Retina (tissue), 1 donor: ENCODE measurements at places on chromosomes 1 and 21.

GRCh38 chr1:58975888-58976287, 192.0 kb upstream of the JUN start:
- DNase-seq, result no peak

- no peak for DNase-seq
Observed at GRCh38 chr1:37055631-37056030, 21.3 kb upstream of the GRIK3 start.

- DNase-seq, result no peak
Observed at GRCh38 chr1:236491469-236492136, 32.2 kb upstream of the LGALS8 start.

GRCh38 chr1:66350001-66350547, 183.9 kb upstream of the SGIP1 start:
- no peak for DNase-seq

GRCh38 chr1:205192287-205192686, 19.2 kb downstream of the DSTYK start:
- DNase-seq, result no peak

DNA sequence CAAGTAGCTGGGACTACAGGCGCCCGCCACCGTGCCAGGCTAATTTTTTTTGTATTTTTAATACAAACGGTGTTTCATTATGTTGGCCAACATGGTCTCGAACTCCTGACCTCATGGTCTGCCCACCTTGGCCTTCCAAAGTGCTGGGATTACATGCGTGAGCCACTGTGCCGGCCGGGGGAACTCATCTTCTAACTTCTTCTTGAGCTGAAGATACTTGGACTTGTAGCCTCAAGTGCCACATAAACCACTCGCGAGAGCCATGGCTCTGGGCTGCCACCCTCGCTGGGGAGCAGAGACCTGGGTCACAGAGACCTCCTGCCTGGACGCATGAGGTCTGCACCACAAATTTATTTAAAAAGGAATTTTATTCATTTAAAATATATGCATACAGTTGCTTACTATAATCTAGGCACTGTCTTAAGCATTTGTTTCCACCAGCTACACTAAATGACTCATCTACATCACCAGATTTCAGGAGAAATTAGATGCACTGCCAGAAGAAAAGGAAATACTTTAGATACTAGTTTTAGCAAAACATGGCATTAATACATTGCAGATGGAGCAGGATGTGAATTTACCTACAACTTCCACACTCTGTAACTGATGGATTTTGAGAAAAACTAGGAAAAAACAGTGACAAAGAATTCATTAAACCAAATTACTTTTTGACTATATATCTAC, 29.9 kb upstream of the PUM1 start:
- DNase-seq, result no peak

DNA sequence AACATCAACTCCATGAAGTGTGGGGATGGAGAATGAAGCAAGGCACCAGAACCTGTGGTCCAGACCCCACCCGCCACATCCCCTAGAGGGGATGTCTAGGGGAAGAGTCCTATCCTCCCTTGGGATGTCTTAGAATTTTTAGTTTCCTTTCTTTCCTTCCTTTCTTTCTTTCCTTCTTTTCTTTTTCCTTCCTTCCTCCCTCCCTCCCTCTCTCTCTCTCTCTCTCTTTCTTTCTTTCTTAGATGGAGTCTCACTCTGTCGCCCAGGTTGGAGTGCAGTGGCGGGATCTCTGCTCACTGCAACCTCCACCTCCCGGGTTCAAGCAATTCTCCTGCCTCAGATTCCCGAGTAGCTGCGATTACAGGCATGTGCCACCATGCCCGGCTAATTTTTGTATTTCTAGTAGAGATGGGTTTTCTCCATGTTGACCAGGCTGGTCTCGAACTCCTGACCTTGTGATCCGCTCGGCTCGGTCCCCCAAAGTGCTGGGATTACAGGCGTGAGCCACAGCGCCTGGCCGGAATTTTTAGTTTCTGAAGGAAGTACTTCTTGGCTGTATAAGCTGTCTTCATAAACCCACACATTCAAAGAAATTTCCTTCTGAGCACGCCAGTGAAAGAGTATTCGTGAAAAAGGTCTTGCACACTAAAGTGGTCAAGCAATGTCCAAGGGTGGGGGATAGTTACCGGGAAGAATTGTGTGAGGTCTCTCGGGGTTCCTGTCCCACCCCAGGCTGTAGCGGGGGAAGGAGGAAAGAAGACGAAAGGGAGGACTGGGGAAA, 20.8 kb upstream of the LEFTY2 start:
- DNase-seq, result no peak

GRCh38 chr1:31753707-31754349, 10.3 kb downstream of the ADGRB2 start:
- DNase-seq, result no peak

DNA sequence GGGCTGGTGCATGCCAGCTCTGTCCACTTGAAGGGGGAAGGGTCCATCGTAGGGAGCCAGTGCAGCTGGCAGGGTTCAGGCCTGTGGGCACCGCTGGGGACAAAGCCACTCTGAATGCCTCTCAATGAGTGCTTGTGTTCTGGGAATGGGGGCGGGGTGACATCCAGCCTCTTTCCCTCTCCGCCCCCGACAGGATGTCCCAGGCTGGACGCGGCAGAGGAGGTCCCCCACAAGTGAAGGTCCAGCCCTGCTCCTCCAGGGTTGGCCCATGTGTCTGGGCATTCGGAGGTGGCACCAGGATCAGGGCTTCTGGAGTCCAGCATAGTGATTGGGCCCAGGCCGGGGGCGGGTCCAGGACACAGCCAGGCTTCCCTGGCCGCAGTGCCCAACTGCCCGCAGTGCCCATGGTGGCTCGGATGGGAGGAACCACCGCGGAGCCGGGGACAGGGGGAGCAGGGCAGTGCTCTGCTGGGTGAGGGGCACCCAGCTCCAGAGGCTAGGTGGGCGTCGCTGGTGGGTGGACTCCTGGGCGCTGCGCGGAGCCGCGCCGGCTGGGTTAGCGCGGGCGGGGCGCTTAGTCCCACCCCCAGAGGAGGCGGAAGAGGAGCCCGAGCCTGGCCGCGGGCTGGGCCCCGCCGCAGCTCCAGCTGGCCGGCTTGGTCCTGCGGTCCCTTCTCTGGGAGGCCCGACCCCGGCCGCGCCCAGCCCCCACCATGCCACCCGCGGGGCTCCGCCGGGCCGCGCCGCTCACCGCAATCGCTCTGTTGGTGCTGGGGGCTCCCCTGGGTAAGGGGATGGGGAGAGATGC, at the start of gene SHISA4:
TSS of gene SHISA4 (plus strand) at position 617 of the 808 bp plus-strand sequence. CDS start at position 714, 97 bp downstream.
- peak; percentile 89 for DNase-seq

- no peak for DNase-seq
Observed at GRCh38 chr1:21293537-21294265, 3.4 kb upstream of the ECE1 start.

GRCh38 chr1:173862769-173863223, 5.0 kb downstream of the GAS5 start:
- no peak for DNase-seq

- no peak for DNase-seq
Observed at GRCh38 chr1:236168716-236169429, 26.5 kb downstream of the GPR137B start.

GRCh38 chr21:20949884-20950283, 48.3 kb upstream of the NCAM2 start:
- DNase-seq, result no peak

- DNase-seq, result no peak
Observed at GRCh38 chr1:62832276-62832675, 48.3 kb downstream of the ATG4C start.

DNA sequence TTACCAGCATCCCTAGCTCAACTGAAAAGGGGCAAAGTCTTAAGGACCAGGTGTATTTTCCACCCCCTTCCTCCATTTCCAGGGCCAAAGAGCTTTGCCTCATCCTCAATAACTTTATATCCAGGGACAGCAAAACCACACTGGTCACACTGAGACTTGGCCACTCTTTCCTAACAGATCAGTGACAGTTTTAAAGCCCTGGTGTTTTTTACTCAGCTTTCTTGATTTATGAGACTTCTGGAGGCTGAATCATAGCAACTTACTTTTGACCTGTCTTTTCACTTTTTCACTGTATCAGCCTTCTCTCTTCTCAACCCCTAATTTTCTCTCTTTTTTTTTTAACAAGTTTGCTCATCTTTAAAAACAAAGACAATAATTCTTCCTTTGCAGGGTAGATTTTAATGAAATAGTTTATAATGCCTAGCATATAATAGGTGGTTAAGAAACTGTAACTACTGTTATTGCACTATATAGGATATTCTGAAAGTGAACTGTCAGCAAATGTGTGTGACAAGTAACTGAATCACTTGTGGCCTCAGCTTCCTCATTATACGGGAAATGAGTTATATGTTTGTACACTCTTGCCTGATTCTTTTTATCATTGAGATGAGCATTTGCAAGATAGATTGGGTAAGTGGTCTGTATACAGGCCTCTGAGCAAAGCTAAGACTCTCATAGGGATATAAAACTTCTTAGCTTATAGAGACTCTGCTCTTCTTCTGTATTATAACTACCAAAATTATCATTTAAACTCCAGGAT, 19.7 kb upstream of the DYNLT5 start:
- no peak for DNase-seq

DNA sequence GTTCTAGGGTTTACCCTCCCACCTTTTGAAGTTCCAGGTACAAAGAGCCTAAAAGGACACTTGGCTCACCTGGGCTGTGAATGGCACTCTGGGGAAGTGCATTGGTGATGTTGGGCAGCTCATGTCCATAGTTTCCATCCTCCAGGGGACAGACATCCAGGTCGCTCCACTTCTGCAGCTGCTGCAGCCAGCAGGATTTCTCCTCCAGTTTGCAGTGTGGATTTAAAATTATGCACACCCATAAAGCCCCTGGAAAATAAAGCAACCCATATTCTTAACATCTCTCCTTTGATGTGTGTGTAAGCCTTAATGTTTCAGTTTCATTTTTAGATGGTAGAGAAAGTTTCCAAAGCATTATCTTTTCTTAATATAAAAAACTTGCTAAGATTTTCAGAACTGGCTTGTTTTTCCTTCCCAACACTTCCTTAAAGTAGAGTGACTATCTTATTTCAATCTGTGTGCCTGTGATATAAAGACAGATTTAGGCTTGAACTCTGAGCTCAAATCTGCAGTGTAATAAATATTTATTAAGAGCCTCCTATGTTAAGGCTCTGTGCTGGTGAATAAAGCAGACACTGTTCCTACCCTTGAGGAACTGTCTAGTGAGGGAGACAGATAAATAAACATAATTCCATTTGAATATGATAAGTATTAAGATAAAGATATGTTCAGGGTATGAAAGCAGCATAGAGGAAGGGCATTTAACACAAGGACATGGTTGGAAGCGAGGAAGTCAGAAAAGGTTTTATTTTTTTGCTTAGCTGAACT, 39.1 kb downstream of the UROD start:
- no peak for DNase-seq

GRCh38 chr1:224617410-224618355, 1.6 kb downstream of the CNIH3 start:
- DNase-seq, result peak; percentile 35

DNA sequence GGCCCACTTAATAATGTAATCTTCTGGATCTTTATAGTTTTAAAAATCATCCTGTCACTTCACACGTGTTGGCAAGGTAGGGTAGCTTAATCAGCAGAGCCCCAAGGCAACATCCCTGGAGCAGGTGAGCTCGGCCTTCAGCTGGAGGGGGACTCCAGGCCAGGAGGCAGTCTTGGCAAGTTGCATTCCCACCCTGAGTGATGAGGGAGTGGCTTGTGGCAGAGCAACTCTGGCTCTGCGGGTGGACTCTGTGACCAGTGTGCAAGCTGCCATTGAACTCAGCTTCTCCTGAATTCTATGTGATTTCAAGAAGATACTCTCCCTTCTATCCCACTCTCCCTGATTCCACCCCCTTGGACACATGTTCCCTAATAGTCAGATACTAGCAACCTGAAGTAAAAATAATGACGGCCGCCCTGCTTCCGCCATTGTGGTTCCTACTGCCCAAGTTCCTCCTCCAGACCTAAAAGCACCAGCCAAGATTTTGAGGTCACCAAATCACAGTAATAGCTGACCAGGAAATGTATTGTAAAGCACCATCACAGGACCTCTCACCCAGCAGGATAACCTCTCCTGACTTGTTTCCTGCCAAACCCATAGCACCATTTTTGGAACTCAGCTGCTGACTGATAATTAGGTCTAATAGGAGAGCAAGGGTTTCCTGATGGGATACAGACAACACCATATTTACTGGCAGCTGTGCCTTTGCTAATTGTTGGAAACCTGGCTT, 11.5 kb upstream of the LYST start:
- no peak for DNase-seq

GRCh38 chr1:168980656-168981055, 125.8 kb upstream of the ATP1B1 start:
- DNase-seq, result no peak

GRCh38 chr1:218845589-218845988, 328.1 kb upstream of the LYPLAL1 start:
- no peak for DNase-seq

- DNase-seq, result peak; percentile 2
Observed at GRCh38 chr1:102365071-102365470, 368.3 kb upstream of the OLFM3 start.

DNA sequence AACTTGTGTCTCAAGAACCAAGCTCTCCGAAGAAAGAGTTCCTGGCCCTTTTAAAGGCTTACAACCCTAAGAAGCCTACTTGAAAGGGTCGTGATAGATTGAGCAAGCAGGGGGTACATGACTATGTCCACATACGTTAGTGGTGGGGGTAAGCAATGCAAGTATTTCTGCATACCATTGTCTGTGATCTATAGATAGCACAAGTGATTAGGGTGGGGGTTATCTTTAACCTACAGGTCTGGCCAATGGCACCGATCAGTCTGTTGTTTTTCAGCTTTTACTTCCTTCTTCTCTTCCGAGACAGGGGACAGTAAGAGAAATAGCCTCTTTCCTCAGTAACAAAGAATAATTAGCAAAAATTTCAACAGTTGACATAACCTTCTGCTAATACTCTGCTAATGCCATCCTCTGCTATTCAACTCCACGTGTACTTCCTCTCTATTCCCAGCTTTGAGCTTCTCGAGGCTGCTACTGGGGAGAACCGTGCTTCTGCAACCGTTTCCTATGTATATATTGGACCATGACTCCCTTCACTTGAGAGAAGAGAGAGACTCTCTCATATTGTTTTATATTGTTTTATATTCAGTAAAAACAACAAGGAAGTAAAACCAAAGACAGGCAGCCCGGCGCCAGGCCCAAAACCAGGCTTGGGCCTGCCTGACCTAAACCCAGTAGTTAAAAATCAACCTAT, 727.7 kb upstream of the NCAM2 start:
- no peak for DNase-seq

DNA sequence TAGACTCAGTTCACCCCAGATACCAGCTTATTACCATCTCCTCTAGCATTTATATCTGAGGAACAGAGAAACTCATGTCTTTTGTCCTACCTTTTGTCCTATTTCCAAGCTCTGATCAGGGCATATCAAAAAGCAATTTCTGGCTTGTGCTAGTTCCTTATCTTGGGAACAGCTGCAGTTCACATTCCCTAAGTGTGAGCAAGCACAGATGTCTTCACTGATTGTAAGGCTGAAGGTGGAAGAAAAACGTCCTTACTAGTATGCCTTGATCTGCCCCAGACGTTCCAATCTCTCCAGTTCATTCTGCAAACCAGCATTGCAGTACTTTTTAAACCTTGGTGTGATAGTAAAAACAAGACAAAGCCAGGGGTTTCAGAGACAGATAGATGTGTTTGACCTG, 139.8 kb downstream of the NCAM2 start:
- no peak for DNase-seq
